CD8-positive, alpha-beta memory T cell (primary cell): ENCODE measurements at places on chromosomes 3 and 15.

DNA sequence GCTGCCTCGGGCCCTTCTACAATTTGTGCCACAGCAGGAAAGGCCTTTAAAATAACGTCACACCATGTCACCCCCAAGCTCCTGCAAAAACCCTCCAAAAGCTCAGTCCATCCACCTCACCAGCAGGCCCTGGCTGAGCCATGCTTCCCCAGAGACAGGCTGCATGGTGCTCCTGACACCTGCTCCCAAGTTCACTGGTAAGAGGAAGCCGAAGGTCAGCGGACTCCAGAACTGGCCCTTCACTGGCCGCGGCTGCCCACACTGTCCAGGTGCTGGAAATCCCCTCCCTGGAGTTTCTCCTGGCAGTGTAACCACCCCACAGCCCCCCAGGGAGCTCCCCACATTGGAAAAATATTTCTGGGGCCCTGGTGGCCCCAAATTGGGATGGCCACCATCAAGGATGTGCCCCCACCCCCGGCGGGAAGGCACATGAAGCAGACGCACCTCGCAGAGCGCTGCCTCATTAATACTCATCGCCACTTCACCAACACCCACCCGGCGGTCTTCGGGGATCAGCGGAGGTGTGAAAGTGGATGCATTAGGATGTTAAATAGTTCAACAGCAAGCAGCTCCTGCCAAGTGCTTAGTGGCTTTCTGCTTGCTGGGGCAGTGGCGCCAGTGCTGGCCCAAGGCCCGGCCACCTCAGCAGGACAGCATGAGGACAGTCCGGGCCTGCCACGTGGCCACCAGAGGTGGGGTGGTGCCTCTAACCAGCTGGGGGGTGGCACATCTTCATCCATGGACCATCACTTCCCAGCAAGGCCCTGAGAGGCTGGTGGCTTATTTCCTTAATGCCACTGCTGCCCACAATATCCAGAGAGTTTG, 146.1 kb upstream of the IQSEC1 start:
- no peak for DNase-seq

- no peak for DNase-seq
These were observed 538.6 kb downstream of the NR2F2 start for GRCh38 chr15:96869122-96869521.

DNA sequence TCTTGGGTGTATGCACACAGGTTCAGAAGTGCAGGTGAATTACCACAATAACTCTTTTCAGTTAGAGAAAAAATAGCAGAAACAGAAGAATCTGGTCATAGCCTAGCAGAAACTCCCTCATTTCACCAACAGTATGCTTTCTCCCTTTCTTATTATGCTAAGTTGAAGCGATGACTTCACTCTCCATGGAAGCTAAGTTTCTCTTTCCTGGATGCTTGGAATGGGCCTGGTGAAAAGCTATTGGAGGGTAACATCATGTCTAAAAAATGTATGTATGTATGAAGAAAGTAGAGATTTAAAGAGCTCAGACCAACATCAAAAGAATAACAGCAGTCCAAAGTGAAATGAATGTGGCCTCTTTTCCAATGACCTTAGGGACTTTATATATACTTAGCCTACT, 145.5 kb downstream of the TIGIT start:
- no peak for DNase-seq

- no peak for DNase-seq
These were observed 368.4 kb downstream of the MECOM start for GRCh38 chr3:169295126-169295525.

GRCh38 chr3:13598201-13598600, 49.3 kb downstream of the FBLN2 start:
- no peak for DNase-seq

- DNase-seq = no peak
These were observed 104.8 kb downstream of the COL6A6 start for GRCh38 chr3:130621824-130622223.

DNA sequence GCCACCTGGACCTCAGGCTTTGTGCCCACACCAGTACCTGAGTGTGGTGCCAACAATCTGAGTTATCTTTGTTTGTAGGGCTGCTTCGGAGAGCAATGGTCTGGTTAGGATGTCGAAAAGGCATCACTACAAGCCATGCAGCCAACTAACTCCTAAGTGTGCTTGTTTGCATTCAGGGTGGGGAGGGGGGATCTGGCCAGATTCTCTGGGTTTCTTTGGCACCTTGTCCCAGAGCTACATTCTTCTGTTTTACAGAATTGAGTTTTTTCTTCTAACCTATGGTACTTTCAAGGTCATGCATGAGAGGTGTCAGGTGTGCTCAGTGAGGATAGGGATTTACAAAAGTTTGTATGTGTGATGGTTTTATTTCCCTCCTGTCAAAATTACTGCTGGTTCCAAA, 391.4 kb upstream of the RARB start:
- no peak for DNase-seq

GRCh38 chr3:129312021-129312639, 33.5 kb downstream of the HMCES start:
- DNase-seq = peak; percentile 27

DNA sequence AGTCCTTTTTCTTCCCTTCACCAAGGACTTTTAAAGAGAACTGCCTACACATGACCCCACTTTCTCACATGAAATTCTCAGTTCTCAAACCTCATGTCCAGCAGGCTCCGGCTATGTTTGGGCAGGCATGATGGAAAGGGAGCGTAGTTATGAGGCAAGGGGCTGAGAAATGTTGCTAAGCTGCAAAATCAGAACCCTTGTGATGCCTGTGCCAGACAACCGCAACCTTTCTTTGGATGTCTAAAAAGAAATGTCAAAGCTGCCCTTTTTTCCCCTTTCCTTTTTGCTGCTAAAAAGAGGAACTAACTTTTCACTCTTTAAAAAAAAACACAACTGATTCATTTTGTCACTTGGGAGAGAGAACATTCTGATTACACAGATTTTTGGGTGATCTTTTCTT, 19.2 kb downstream of the GNB4 start:
- no peak for DNase-seq

DNA sequence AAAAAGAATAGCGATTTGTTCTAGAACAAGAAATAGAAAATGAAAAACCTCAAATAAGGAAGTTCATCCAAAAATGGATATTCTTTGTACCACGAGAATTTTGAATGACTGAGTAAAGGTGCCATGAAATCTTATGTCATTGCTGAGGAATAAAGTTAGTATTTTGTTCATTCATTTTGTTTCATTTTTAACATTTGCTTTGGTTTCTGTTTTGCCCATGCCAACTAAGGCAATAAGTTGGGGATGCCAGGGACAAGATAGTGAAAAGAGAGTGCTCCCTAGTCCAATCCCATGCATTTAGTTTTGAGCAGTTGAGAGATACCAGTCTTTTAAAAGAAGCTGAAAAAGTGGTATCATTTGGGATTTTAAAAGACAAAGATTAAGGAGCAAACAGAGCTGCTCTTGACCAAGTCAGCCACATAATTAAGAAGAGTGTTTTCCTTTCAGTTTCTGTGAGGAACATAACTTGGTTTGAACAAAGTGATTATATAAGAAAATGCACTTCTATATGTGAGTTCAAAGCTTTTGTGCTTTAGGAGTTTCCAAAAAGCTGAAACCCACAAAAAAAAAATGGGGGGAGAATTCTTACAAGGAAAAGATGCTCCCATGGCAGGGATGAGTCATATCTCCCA, 201.4 kb downstream of the PLOD2 start:
- DNase-seq = no peak

GRCh38 chr15:57401546-57401945, 25.2 kb downstream of the CGNL1 start:
- DNase-seq = no peak

DNA sequence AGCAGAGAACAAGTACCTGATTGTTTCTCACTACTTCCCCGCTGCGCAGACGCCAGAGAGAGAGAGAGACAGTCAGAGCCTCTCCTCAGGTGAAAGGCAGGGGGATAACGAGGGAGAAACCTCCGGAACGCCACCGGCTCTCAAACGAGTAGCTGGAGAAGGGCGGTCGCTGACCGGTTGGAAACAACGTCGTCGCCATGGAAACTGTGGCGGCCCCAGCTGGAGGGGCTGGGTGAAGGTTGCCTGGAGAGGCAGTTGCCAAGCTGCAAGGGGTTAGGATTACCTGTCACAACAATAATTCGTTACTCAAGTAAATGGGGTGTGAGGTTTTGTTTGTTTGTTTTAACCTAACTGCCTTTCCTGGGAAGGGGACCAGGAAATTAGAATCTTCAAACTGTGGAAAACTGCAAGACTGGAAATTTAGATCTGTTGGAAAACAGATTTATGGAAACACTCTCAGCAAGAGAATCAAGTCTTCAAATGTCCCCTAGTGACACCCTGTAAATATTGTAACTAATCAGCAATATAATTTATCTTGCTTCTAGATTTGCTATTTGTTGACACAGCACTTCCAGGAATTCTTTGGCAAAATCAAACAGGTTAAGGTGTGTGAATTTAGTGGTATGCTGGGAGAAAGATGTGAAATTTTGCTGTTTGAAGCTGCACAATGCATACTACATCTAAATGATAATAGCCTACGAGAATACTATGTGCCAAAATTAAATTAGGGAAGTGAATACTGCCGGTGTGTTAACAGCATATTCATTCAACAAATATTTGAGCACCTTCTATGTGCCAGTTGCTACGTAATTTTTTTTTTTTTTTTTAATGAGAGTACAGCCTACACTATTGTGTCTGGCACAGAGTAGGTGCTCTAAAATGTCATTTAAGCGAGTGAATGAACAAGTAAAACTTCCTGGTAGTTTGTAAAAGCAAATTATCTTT, at the start of gene DNAH12:
TSS of gene DNAH12 (minus strand) at position 164 of the 945 bp plus-strand sequence. CDS start 1,474 bp downstream, outside the sequence.
- DNase-seq = no peak

GRCh38 chr15:66830358-66830757, 128.3 kb downstream of the SMAD6 start:
- DNase-seq = no peak

- DNase-seq = no peak
These were observed 537.3 kb upstream of the NR2F2 start for GRCh38 chr15:95793231-95793630.
